SW 1271 (cell line): ENCODE measurements at places on chromosomes 13 and 19.

DNA sequence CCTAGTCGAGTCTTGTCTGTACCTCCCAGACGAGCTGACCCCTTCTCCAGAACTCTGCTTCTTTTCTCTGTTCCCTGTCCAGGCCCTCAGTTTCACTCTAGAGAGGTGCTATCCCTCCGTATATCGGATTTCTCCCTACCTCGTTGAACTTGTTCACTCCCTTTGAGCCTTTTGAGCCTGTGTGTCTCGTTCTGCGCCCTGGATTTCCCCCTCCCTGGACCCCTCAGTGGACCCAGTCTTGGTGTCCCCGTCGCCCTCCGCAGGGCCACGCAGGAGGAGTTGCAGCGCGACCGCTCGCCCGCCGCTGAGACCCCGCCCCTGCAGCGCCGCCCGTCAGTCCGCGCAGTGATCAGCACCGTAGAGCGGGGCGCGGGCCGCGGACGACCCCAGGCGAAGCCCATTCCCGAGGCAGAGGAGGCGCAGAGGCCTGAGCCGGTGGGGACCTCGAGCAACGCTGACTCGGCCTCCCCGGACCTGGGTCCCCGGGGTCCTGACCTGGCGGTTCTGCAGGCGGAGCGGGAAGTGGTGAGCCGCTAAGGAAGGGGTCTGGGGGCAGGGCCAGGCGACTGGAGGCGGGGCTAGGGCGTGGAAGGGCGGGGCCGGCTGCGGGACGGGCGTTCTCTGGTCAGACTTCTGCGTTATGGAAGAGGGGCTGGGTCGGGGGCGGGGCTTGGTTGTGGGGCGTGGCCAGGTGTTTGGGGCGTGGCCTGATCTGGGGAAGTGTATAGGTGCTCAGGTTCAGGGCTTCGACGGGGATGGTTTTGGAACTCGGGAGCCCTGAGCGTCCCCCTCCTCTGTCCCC is 5.5 kb downstream of the EPS8L1 start:
- DNase-seq = no peak

- no peak for DNase-seq
These were observed 29.0 kb downstream of the GPX4 start for GRCh38 chr19:1132552-1133383.

GRCh38 chr13:111652676-111653075 is 332.2 kb downstream of the TEX29 start:
- no peak for DNase-seq

DNA sequence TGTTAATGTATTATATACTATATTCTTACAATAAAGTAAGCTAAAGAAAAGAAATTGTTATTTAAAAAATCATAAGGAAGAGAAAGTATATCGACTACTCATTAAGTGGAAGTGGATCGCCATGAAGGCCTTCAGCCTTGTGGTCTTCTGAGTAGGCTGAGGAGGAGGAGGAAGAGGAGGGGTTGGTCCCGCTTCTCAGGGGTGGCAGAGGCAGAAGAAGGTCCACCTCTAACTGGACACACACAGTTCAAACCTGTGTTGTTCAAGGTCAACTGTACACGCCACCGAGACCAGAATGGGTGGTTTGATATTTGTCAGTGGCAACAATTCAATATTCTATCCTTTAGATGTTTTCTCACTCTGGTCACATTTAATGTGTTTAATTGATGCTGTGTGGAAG is 67.2 kb downstream of the ALOX5AP start:
- no peak for DNase-seq

GRCh38 chr13:69331245-69331644 is 776.4 kb upstream of the ATXN8OS start:
- no peak for DNase-seq

DNA sequence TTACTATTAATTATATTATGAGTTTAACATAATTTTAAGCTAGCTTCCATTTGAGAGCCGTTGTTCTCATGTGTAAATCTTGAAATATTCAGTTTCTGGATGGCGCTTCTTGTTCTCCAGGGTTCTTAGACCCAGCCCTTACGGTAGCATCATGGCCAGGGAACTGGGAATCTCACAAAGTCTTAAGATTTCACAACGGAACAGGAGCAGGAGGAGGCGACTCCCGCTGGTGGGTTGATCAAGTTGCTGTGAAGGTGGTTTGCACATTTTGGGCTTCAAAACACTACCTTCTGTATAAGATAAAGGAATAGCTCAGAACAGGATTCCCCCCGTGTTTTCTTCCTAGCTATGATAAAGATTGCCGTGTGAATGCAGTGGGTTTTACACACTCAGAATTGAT is 2.8 kb downstream of the NAXD start:
- DNase-seq = no peak

DNA sequence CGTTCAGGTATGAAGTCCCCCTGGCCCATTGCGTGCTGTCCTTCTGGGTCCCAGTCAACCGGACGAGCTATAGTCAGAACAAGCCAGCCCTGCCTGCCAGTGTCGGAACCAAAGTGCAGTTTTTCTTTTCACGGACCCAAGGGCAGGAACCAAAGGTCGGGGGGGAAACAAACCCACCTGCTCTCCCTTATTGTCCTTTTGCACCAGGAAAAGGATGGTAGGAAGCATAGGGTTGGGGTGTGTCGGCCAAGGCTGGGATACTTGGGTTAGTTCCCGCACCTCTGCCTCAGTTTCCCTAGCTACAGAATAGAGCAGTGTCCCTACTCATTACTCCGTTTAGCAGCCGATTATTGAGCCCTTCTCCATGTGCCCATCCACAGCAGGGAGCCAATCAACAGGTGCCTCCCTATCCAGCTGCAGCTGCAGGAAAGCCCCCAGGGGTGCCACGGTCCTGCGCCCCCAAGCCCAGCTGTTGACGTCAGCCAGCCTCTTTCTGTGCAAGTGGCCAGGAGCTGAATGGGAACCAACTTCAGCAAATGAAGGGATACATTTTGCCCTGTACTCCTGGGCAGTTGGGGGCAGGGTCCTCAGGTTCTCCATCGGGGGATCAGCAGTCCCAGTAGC is 9.4 kb upstream of the SLC25A42 start:
- DNase-seq = no peak

DNA sequence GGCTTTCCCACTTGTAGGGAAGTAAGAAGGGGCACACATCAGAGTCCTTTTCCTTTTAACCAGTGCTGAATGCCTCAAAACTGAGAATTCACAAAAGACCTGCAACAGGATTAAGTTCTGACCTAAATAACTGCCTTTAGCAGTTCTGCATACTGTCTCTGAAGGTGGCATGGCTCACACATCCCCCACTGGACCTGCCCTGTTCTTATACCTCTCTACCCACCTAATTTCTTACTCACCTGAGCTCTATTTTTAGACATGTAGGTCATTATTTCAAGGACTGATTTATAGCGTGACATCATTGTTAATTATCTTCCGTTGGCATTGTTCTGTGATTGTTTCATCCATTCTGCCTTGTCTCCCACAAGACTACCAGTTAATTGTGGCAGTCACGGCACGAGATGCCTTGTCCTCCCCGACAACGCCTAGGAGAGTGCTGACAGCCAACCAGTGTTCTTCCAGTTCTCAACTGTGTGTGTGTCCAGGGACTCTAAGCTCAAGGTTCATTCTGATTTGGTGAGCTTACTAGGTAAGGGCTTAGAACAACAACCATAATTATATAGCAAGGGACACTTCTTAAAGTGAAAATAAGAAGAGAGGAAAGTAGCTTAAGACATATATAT is 27.1 kb upstream of the UBL3 start:
- no peak for DNase-seq

DNA sequence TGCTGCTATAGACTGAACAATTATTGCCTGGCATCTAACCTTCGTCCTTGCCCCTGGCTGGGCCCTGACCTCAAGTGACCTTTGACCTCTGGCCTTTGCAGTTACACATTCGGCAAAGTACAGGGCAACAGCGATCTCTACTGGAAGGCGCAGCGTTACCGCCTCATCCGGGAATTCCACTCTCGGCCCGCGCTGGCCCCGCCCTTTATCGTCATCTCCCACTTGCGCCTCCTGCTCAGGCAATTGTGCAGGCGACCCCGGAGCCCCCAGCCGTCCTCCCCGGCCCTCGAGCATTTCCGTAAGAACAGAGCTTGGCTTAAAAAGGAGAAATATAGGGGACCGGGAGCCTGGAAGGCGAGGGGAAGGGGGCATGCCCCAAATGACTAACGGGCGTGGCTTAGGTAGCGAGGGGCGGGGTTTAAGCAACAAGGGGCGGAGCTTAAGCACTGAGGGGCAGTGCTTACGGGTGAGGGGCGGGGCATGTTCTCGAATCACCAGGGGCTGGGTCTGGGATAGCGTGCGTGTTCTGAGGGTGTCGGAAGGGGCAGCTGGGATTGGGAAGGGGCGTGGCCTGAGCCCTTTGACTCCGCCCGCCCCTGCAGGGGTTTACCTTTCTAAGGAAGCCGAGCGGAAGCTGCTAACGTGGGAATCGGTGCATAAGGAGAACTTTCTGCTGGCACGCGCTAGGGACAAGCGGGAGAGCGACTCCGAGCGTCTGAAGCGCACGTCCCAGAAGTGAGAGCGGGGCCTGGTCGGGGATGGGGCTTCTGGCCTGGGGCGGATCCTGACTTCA is 52.7 kb downstream of the TRPM4 start:
- no peak for DNase-seq

- DNase-seq = no peak
These were observed 33.6 kb upstream of the SLC15A1 start for GRCh38 chr13:98786023-98786422.

DNA sequence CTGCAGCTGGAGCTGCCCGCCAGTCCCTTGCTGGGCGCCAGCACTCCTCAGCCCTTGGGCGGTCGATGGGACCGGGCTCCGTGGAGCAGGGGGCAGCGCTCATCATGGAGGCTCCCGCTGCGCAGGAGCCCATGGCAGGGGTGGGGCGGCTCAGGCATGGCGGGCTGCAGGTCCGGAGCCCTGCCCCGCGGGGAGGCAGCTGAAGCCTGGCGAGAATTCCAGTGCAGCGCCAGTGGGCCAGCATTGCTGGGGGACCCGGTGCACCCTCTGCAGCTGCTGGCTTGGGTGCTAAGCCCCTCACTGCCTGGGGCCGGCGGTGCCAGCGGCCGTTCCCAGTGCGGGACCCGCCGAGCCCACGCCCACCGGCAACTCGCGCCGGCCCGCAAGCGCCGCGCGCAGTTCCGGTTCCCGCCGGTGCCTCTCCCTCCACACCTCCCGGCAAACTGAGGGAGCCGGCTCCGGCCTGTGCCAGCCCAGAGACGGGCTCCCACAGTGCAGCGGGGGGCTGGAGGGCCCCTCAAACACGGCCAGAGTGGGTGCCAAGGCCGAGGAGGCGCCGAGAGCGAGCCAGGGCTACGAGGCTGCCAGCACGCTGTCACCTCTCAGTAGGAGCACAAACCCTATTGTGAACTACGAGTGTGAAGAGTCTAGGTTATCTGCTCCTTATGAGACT is 687.1 kb downstream of the PCDH17 start:
- no peak for DNase-seq

- DNase-seq = no peak
These were observed 136.5 kb downstream of the CYSLTR2 start for GRCh38 chr13:48790199-48790598.

DNA sequence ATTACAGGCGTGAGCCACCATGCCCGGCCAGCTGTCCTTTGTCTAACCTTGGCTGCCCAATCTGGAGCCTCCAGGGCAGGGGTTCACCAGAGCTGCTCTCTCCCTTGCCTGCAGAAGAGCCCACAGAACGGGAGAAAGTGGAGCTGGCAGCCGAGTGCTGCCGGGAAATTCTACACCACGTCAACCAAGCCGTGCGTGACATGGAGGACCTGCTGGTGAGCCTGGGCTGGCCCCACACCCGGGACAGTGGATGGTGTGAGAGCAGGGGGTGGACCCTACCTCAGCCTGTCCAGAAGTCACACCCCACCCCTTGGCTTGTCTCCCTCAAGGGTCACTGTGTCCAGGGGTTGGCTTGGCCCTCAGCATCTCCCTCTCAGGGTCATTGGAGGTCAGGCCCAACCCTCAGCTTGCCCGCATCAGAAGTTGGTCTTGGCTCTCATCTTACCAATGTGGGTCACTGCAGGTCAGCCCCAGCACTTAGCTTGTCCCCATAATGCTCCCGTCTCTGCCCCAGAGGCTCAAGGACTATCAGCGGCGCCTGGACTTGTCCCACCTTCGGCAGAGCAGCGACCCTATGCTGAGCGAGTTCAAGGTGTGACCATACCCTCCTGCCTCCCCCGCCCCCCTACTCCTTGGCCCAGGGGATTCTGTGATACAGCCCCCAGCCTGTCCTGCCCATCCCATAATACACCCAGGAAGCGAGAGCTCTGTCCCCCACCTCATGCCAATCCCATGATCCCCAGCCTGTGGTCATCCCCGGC is 20.4 kb downstream of the ARHGEF1 start:
- no peak for DNase-seq

GRCh38 chr19:45716359-45717130 is 14.2 kb downstream of the FBXO46 start:
- no peak for DNase-seq

DNA sequence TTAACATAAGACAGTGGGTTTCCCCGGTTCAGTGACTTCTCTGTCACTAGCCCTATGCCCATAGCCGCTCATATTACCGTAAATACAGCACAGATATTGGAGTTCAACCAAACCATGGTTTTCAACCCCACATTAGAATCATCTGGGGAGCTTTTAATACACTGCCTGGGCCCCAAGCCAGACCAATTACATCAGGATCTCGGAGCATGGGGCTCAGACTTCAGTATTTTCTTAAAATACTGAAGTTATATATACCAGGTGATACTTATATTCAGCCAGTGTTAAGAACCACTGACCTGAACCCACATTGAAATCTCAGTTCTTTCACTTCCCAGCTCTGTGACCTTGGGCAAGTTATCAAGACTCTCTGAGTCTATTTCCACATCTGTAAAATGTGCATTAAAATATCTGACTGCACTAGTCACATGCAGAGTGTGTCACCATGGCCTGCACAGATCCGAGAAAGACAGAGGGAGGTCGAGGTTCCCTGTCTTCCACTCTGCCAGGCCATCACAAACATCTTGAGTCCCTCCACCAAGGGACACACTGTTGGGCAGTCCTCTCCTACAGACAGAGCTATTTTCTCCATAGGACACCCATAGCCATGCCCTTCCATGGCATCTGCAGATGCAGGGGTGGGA is 32.2 kb upstream of the IPO5 start:
- no peak for DNase-seq

- DNase-seq = peak; percentile 40
These were observed 65.8 kb upstream of the SLITRK6 start for GRCh38 chr13:85864963-85865530.

DNA sequence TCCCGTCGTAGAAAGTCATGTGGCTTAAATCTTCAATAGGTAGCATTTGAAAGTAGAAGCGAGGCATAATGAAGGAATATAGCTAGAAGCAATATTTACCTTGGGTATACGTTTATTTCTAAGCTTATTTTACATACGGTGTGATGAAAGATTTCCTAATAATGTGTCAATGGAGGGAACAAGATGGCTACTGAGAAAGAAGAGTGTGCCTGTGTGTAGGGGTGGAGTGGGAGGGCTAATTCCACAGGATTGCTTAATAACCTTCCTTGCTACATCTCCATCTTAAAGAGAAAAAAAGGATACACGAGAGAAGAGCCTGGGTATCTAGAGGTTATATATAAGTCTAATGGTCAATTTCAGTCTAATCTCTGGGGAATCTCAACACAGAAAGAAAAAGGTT is 2.0 kb downstream of the SPART start:
- no peak for DNase-seq

GRCh38 chr19:6421075-6422014 is 3.3 kb downstream of the KHSRP start:
- DNase-seq = no peak

- peak; percentile 42 for DNase-seq
These were observed 1.1 kb downstream of the COMP start for GRCh38 chr19:18789883-18790565.

- peak; percentile 35 for DNase-seq
These were observed 3.9 kb downstream of the TMEM147 start for GRCh38 chr19:35549174-35549788.
